ENCODE measurements at places on chromosomes 12 and 14.

GRCh38 chr14:51448831-51449670 is 202.7 kb upstream of the FRMD6 start:
- no peak for DNase-seq

GRCh38 chr12:48069241-48069640 is 36.6 kb downstream of the SENP1 start:
- DNase-seq: no peak

GRCh38 chr12:95412482-95413311 is 61.3 kb upstream of the METAP2 start:
- no peak for DNase-seq

GRCh38 chr12:127060310-127060847 is 1206.6 kb upstream of the TMEM132C start:
- no peak for DNase-seq

GRCh38 chr12:5170844-5171243 is 127.2 kb downstream of the KCNA5 start:
- no peak for DNase-seq

DNA sequence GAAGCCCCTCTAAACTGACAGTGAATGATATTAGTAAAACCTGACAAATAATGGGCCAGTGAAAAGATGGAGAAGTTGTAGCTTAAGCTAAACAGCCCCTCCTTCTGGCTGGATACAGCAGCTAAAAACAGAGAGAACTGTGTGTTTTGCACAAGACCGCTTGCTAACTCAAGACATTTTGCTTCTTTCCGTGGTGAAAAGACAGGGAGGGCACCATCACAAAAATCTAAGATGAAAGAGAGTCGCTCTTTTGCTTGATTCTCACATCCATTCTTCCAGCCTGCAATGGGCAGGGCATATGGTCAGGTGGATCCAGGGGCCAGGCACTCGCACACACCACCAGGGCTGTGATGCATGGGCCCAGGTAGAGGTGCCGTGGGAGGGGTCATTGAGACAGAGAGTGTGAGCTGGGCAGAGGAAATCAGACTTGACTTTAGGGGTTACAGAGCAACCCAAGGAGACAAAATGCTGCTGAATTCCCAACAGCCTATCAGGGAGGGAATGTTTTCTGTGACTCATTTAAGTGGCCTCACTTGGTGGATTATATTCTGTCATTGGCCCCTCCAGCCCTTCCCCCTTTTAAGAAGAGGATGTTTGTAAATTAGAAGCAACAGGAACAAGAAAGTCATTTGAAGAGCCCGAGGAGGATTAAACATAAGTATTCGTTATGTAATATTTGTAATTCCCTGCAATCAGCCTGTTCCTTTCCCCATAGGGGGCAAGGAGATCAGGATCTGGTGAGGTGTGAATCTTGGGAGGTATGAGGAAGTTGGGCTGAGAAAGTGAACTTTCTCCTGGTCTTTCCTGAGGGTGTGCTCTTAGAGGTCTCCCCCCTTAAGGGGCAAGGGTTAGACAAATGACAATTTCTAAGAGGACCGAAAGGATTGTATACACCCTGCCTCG is 12.3 kb downstream of the EMP1 start:
- DNase-seq: no peak

DNA sequence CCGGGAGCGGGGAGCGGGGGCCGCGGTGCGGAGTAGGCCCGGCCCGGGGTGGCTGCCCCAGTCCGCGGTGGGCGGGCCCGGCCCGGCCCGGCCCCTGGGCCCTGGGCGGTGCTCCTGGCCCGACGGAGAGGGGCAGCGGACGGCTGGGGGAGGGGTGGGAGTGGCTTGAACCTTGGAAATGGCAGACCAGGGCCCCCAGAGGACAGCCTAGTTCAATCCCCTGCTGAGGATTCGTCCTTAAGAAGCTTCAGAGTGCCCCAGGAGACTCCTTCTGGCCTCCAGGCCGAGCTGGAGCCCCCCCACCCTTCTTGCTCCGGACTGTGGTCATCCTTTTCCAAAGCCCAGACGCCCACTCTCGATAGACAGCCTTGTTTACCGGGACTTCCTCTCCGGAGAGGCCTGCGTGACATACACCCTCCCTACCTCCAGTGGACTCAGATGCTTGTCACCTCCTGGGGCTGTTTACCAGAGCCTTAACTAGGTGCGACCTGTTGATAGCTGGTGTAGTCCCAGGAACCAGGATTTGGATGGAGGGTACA is 458 bp downstream of the KHNYN start:
- no peak for DNase-seq

- no peak for DNase-seq
Observed at GRCh38 chr12:89383235-89384049, 31.1 kb upstream of the DUSP6 start.

DNA sequence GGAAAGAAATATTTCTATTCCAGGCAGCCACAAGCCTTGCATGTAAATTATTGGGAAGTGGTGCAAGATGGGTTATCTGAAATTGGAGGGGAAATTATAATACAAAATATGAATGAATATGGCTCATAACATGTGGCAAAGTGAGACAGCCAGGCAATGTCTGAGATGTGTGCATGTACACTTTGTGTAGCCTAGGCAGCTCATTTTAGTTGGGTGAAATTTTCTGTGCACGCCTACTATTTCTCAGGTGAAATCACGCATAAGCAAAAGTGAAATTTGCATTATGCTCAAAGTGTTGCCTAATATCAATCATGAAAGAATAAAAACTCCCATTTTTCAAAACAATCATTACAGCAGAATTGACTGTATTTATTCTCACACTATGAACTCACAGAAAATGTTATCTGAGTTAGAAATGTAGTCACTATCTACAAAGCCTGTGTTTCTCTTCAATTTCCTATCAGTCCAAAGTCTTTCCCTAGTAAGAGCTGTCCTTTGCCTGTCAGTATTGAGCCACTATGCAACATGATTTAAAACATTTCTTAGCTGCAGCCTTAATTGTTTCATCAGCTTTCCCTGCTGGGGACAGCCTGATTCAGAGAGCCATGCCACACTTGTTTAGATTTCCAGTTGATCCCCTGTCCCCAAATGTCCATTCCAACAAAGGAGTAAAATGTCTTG is 80.7 kb downstream of the EPS8 start:
- no peak for DNase-seq

- no peak for DNase-seq
Observed at GRCh38 chr12:64170024-64170423, 52.1 kb downstream of the KICS2 start.

DNA sequence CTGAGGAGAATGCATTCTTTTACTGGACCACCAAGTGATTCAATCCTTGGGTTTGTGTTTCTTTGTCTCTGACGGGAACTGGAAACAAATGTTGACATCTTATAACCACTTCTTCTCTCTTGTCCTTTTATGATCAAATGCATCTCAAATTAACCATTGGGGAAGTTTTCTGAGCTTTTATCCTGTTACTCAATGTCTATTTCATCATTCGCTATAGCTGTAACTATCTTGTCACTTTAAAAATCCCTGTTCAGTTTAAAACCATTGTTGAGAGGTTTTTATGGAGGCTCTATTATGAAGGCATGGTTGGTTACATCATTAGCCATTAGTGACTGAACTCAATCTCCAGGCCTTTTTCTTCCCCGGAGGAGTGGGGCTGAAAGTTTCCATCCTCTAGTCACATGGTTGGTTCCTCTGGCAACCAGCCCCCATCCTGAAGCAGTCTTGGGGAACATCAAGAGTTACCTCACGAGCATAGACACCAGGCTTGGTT is 2.7 kb upstream of the CLEC6A start:
- no peak for DNase-seq

DNA sequence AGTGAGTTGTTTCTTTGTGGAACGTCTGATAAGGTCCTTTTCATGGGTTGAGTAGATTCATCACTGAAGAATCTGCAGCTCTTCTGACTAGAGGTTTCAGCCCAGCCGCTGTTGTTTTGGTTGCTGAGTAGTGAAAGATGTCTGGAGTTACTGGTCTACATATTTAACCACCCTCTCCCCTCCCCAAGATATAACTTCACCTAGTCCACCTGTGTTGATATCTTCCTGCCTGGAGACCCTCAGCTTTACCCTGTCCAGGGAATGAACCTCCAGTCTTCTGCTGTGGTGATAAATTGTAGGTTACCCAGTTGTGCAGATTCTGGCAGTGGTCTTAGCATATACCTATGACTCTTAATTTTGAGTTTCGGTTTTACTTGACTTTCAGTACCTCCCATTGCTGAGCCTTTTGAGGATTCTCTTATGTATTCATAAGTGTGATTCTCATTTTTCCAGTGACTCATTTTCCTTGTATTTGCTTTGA is 62.9 kb downstream of the CCDC91 start:
- no peak for DNase-seq

DNA sequence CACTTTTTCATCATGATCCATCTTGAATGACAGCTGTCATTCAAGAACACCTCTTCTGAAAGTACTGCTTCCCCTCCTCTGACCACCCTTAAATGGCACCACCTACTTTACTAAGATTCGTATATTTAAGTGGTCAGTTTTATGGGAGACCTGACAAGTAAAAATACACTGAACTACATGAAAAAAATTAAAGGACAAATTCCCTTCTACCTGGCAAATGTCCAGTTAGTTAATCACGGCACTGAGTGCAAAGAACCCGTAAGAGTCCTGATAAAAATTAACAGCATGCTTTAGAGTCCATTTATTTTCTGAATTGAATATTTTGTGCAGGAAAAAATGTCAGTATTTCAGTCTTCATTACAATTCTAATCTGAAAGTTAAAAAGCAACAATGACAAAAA is 48.7 kb downstream of the SETD3 start:
- DNase-seq: no peak

DNA sequence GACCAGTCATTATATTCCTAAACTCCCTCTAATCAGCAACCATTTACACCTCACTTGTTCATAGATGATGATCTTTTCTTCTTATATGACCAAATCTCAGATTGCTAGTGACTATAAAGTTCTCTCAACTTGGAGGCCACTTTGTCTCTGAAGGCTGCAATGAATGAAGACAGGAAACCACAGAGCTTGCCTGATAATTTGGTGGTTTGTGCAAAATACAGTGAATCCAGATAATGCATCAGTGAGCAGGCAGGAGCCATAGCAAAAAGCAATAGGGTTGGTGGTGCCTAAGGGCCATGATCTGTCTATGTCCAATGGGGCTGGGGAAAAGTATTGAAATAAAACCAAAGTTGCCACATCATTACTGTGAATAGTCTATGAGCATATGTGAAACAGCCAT is 123.8 kb upstream of the LRFN5 start:
- DNase-seq: no peak

GRCh38 chr12:45762185-45763110 is 32.9 kb downstream of the ARID2 start:
- DNase-seq: no peak

- no peak for DNase-seq
Observed at GRCh38 chr14:103726474-103726873, 10.9 kb downstream of the ZFYVE21 start.

GRCh38 chr12:67964456-67964855 is 24.8 kb upstream of the IFNG-AS1 start:
- no peak for DNase-seq

DNA sequence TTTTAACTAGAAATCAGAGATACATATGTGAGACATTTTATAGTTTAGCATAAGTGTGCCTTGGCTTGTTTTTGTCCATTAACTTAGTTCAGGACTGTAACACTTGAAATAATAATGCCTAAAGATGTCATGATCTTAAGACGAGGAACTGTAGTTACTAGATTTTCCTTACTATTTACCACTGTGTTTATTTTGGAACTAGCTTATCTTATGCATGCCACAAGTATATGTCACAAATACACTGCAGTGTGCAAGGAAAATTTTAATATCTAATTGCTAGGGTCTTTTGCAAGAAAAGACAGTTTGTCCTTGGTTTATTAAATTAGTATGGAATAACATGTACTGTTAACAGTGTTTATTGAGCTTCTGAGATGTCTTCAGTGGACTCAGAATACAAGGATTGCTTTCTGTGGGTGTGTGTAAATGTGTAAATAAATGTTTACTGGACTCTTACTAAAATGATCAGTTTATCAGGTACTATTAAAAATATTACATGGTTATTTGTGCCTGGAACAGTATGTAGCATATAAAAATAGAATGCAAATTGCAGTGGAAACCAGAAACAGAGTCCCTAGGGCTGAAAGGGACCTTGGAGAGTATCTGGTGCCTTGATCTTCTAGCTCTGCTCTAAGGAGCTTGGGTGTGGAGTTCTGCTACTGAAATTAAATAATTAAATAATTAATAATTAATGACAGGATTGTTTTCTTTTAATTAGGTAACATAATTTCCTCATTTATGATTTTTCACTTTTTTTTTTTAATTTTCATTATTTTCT is 58.1 kb downstream of the FGD4 start:
- no peak for DNase-seq

DNA sequence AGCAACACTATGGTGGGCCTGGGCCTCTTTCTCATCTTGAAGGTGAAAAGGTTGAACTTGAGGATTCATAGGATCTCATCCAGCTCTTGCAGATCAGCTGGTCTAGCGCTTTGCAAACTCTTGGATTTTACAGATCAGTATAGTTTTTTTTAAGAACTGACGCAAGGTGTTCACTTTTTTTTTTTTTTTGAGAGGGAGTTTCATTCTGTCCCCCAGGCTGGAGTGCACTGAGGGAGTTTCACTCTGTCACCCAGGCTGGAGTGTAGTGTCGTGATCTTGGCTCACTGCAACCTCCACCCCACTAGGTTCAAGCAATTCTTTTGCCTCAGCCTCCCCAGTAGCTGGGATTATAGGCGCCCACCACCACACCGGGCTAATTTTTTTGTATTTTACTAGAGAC is 20.4 kb upstream of the LGMN start:
- DNase-seq: no peak

DNA sequence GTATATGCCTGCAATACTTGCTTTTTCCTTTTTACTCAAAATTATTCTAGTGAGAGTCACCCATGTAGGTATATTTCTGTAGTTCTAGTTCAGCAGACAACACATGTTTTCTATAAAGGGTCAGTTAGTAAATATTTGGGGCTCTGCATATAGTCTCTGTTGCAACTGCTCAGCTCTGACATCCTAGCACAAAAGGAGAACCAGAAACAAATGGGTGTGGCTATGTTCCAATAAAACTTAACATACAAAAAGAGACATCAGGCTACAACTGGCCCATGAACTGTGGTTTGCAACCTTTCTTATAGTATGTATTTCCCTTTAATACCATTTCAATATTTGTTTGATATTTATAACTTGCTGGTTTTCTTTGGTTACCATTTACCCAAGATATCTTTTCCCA is 11.9 kb downstream of the NT5DC3 start:
- DNase-seq: no peak

GRCh38 chr12:20369305-20370013 is 1.1 kb downstream of the PDE3A start:
- no peak for DNase-seq

GRCh38 chr14:92487513-92488133 is 26.0 kb upstream of the RIN3 start:
- DNase-seq: no peak

Measured in stimulated activated CD8-positive, alpha-beta memory T cell treated with anti-CD3 and anti-CD28 coated beads, Interleukin-7, amount 100 ng/mL, for 4 hours (primary cell).